ENCODE measurements at places on chromosomes 11 and 22.
A peak's percentile ranks its signal among the peaks of the same experiment; 100 is the strongest.

GRCh38 chr11:7906481-7906880 lies 24.6 kb downstream of the OR10A6 start:
- no peaks in the 10 kb centered on the region for H3K36me3 ChIP-seq
- H3K4me1 ChIP-seq: no peaks in the 10 kb centered on the region
- H3K4me3 ChIP-seq: no peak overlapping the region
- DNase-seq: no peak
- H3K27ac ChIP-seq: no peak overlapping the region

- DNase-seq: no peak
- no peaks in the 10 kb centered on the region for H3K27me3 ChIP-seq
- H3K27ac ChIP-seq: no peak overlapping the region
- H3K36me3 ChIP-seq: no peaks in the 10 kb centered on the region
- H3K4me1 ChIP-seq: peaks cover 8% of the 10 kb centered on the region
These were observed 336.2 kb downstream of the ETS1 start for GRCh38 chr11:128251140-128251539.

DNA sequence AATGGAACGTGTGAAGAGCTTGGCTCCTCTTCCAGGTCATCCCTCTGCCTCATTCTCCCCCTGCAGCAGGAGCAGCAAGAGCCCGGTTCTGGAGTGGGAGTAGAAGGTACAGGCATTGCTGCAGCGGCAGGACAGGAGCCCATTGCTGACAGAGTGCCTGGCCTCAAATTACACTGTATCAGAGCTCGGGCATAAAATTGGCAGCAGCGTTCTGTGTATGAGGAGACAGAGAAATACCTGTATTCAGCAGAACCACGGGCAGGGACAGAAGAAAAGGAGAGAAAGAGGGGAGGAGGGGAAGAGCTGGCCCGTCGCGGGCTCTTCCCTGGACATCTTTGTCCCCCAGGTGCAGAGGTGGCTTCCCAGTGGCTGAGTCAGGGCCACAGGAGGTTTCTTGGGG lies 2.6 kb upstream of the NCF4 start:
- no peaks in the 10 kb centered on the region for H3K36me3 ChIP-seq
- H3K27me3 ChIP-seq: no peaks in the 10 kb centered on the region
- no peak for DNase-seq
- H3K4me1 ChIP-seq: peaks cover 24% of the 10 kb centered on the region
- no peak overlapping the region for H3K4me3 ChIP-seq

DNA sequence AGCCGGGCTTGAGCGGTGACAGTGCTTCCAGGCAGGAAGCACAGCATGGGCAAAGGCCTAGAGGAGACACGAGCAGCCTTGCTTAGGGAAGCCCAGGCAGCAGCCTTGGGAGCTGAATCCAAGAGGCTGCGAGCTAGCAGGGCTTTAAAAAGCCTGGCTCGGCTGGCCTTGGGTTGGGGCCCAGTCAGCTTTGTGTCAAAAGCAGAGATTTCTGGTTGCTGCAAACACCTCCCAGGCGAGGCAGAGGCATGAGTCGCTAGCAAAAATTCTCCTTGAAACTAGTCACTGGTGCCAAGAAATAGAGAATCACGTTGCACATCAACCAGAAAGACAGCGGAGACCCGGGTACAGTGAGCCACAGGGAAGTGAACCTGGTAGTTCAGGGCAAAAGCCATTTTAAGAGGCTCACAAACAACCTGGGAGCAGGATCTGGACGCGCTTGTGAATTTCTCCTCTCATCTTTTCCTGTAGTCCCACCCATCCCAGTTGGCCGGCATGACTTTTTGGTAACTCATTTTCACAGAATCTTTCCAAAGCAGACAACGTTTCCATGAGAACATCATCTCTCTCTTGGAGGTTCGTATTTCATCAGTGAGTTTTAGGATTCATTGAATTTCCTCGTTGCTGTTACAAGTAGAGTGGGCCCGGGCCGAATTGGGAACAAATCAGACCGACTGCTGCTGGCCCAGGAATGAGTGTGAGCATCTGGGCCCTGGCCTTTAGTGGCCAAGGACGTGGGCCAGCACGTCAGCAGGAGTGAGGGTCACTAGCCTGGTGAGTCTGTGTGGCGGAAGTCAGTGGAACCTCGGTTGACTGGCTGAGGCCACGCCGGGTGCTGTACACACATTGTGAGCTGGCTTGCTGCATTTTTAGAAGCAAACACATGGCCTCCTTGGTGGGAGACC lies 16.4 kb upstream of the FGF4 start:
- no peak overlapping the region for H3K27ac ChIP-seq
- H3K4me3 ChIP-seq: no peak overlapping the region
- no peak for DNase-seq
- no peaks in the 10 kb centered on the region for H3K36me3 ChIP-seq

DNA sequence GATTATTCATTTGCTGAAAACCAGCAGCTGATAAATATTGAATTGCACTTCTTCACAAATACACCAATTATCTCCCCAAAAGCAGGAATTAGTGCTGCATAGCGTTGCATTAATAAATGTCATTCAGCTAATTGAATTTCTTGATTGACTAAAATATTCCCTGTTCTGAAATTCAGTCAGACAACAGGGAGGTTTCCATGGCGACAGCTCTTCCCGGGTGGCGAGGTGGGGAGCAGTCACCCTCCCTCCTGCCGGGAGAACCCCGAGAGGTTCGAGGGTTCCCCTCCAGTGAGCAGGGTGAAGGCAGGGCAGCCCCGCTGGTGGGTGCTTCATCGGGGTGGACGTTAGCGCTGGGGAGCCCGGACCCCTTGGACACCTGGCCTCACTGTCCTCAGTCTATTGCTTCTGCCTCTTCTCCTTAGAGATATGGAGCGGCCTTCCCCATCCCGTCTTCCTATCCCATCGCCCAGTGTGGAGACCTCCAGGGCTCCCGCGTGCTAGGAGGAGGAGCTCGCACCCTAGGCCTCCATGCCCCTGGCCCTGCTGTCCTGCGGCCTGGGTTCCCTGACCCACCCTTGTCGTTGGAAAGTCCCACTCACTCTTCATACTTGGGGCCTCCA lies 983.5 kb downstream of the BRD1 start:
- H3K27ac ChIP-seq: no peak overlapping the region
- H3K36me3 ChIP-seq: no peaks in the 10 kb centered on the region
- no peak overlapping the region for H3K4me3 ChIP-seq
- H3K27me3 ChIP-seq: no peaks in the 10 kb centered on the region
- DNase-seq: no peak
- no peaks in the 10 kb centered on the region for H3K4me1 ChIP-seq

- no peaks in the 10 kb centered on the region for H3K27me3 ChIP-seq
- no peak overlapping the region for H3K4me3 ChIP-seq
- no peak for DNase-seq
- peaks cover 16% of the 10 kb centered on the region for H3K36me3 ChIP-seq
These were observed 48.8 kb downstream of the FBLN1 start for GRCh38 chr22:45551310-45552016.

DNA sequence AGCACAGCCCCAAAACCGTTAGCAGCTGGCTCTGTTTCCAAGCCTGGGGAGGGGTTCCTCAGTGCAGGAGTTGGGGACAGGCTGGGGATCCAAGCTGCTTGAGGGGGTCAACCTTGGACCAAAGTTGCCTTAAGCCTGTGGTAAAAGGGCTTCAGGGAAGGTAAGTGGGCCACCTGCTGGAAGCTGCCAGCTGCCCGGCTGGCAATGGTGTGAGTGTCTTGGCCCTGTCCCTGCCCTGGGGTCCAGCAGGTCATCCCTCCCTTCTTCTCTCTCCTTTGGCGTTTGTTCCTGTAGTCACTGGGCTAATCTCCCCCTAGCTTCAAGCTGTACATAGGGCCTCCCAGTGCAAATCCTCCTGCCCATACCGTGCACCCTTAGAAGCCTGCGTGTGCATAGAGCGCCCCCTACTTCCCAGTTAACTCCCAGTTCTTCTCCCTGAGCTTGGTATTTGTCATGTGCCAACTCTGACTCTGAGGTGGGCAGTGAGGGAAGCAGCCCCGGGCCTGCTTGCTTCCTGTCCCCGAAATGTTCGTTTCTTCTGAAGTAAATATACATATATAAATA lies 4.4 kb downstream of the TMEM258 start:
- peaks cover 53% of the 10 kb centered on the region for H3K36me3 ChIP-seq
- no peak overlapping the region for H3K4me3 ChIP-seq

- peaks cover 21% of the 10 kb centered on the region for H3K4me1 ChIP-seq
- H3K27me3 ChIP-seq: no peaks in the 10 kb centered on the region
- DNase-seq: no peak
- H3K4me3 ChIP-seq: peak overlapping the region; percentile 92
These were observed 1.0 kb downstream of the SRPRA start for GRCh38 chr11:126267650-126268049.
